ENCODE measurements at places on chromosomes 5 and 9.

DNA sequence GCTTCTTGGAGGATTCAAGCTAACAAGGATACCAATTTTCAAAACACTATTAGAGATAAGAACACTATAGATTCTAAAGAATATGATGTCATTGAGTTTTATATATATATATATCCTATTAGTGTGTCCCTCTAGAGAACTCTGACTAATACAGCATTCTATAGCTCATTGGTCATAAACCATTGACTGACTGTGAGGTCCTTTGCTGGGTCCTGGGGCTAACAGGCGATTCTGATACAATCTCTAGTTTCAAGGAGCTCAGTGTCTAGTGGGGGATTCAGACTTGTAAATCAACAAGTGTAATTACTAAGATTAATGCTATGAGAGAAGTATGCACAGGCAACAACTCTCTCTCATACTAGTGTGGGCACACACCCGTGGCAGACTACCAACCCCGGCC, 234.5 kb downstream of the DENND1A start:
- no peak overlapping the region for H3K4me3 ChIP-seq
- DNase-seq, result no peak
- H3K27ac ChIP-seq, result no peak overlapping the region

DNA sequence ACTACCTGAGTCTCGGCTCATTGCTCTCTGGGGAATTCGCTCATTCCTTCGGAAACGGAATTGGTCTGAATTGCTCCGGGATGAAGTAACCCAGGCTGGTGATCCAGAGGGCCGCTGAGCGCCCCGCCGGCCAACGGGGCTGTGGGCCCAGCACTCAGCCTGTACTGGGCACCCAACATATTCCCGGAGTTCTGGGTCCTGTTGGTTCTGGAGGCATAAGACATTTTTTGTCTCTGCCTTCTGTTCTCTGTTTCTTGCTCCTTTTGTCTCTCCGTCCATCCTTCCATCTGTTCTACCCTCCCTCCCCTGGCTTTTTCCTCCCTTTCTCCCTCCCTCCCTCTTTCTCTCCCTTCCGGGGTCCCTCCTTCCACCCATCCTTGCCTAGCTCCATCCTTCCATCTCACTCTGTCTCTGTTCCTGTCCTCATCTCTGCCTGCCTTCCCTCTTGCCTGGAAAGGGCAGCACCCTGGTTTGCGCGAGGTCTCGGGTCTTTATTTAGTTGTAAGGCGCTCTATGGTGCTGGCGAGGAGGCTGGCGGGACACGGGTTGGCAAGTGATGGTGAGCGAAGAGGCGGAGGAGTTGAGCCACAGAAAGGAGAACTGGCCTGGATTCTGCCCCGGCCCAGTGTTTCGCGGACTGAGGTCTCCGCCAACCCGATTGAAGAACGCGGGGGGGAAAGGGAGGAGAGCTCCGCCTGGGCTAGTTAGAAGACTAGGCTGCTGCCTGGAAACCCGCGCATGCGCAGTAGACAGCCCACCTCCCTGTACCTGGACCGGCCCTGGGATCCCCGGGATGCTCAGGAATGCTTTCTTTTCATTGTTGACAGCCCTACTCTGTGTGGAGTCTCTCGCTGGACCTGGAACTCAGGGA, 1468.0 kb downstream of the FOXD4L5 start:
- peak overlapping the region; percentile 94 for H3K4me3 ChIP-seq
- H3K4me1 ChIP-seq, result no peaks in the 10 kb centered on the region
- H3K27ac ChIP-seq, result peak overlapping the region; percentile 86

DNA sequence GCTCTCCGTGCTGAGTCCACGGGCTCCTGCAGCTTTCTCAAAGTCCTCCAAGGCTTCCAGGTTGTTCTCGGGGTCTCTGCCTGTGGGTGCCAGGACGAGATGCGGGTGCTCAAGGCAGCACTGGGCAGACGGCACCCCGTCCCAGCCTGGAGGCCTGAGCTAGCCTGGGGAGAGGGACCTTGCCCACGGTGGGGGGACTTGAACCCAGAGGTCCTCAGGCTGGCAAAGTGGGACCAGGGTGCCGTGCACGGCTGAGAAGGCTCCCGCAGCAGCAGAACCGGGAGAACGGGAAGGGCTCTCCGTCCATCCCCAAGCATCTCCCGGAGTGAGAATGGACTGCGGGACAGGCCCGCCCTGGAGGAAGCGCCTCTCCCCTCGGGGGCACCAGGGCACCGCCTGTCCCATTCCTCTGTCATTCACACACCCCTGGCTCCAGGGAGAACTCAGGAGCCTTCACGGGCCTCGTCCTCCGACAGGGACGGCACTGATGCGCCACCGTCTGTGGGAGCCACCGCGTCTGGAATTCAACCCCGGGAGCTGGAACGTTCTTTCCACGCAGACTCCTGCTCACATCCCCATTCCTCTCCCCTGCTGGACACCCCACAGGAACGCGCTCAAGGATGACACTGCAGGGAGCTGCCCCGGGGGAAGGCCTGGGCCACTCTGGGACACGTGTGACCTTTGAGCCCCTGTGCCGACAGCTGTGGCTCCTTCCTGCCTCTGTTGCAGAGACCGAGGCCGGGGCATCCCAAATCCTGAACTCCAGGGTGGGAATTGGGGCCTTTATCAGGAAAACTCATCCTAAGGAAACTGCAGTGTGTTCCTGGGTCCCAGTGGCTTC, 16.3 kb upstream of the OBP2B start:
- H3K4me3 ChIP-seq, result no peak overlapping the region
- H3K36me3 ChIP-seq, result no peaks in the 10 kb centered on the region
- DNase-seq, result no peak
- H3K27me3 ChIP-seq, result no peaks in the 10 kb centered on the region

- no peak for DNase-seq
- H3K4me1 ChIP-seq, result no peaks in the 10 kb centered on the region
- no peak overlapping the region for H3K4me3 ChIP-seq
- no peaks in the 10 kb centered on the region for H3K36me3 ChIP-seq
- H3K27ac ChIP-seq, result no peak overlapping the region
- H3K27me3 ChIP-seq, result no peaks in the 10 kb centered on the region
Measured at GRCh38 chr9:78562021-78562420, 265.1 kb downstream of the PSAT1 start.

DNA sequence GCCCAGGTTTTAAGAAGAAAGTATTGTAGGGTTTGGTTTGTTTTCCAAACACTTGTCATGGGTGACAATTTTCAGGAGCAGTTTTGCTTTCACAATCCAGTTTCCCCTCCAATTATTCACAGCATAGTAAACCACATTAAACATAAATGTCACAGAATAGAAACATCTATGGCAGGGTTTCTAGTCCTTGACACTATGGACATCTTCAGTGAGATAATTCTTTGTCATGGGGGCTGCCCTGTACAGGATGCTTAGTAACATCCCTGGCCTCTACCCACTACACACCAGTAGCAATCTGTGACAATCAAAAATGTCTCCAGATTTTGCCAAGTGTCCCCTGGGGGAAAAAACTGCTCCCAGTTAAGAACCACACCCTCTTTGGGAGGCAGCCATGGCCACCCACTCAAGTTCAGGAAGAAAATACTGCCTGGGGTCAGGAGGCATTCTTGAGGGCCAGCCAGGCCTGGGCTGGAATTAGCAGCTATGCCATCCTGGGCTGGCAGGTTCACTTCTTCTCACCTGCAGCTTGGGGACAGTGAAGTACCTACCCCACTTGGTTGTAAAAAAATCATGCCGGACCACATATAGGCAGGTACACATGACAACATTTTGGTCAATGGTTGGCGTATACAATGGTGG, 116.3 kb downstream of the HSD17B3 start:
- no peak overlapping the region for H3K4me3 ChIP-seq
- no peaks in the 10 kb centered on the region for H3K4me1 ChIP-seq
- H3K36me3 ChIP-seq, result no peaks in the 10 kb centered on the region
- DNase-seq, result no peak
- H3K27ac ChIP-seq, result no peak overlapping the region
